Sigmoid colon (tissue), 7 donors: ENCODE measurements at places on chromosomes 4 and X. TPM values are rescaled to one million over a fixed set of nuclear protein-coding genes. Genes with fewer than 3 reads are reported as not detected.

DNA sequence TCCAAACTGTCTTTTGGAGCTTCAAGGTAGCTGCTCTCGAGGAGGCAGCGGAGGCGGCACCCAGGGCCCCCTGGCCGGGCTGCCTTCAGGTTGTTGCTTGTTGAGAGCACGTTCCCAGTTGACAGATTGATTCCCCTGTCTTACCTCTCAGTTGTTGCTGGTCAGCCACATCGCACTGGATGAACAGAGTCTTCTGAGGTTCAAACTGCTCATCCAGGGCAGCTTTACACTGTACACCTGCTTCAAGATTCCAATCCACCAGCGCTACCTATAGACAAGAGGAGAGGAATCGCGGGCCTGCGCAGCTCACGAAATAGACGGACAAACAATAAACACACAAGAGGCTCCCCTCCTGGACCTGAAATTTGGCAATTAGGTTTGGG is 497 bp downstream of the HPGD start:
- DNase-seq: no peak

DNA sequence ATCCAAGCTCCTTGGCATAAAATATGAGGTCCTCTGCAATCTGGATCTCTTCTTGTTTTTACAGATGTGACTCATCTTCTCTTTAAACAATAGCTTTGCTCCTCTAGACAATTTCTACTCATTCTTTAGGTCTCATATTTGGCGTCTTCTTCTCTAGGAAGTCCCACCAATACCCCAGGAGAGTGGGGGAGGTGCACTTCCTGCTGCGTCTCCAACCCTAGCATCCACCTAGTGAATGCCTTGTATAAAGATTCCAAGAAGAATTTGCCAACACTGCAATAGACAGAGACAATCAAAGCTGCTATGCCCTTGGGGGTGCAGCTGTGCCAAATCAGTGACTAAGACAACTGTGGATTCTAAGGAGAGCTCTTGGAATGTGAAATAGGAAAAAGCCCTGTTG is 45.7 kb upstream of the SLC10A7 start:
- DNase-seq: no peak

DNA sequence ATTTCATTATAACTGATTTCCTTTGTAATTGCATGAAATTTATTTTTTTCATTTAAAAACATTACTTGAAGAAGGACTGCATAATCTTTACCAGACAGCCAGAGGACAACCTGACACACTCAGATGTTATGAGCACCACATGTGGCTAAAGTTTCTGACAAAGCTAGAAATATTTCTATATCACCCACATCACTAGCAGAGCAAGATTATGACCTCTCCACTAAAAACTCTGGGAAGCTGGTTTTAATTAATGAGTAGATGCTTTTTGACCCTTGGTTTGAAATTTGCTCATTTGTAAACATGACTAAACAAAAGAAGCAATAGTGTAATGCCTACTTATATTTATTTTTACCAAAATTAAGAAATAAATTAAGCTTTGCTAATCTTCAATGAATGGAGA is 661.5 kb upstream of the EPHA5 start:
- DNase-seq: no peak

- DNase-seq: no peak
Observed at GRCh38 chr4:156992943-156993342, 21.3 kb upstream of the PDGFC start.

Gene TEX13C
- total RNA-seq: not detected
